ENCODE measurements at places on chromosomes 5 and 9.

GRCh38 chr5:94784536-94785505 is 166.4 kb downstream of the SLF1 start:
- DNase-seq, result no peak

GRCh38 chr5:98391921-98392625 is 381.4 kb upstream of the RGMB start:
- no peak for DNase-seq

- DNase-seq, result no peak
These were observed 116.9 kb upstream of the OTULINL start for GRCh38 chr5:14464671-14465070.

- DNase-seq, result no peak
These were observed 728 bp upstream of the SLC1A1 start for GRCh38 chr9:4489562-4489918.

DNA sequence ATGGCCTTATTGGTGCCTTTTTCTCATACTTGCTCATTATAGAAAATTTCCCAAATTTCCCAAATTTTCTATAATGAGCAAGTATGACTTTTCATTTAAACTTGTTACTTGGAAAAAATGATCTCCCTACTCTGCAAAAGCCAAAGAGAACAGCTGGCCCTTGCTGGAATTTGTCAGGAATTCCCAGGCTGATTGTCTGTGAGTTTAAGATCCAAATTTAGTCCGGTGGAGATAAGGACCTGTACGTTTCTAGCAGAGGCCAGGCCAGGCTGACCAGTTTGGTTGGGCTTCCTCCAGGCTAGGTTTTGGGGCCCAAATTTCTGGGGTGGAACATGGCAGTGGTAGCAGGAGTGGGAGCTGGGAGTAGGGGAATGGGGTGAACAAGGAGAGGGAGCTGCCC is 51.9 kb downstream of the NEURL1B start:
- no peak for DNase-seq

- DNase-seq, result no peak
These were observed 573.2 kb downstream of the CCDC171 start for GRCh38 chr9:16126042-16126441.
